ENCODE measurements at places on chromosomes 4 and X.

- no peak for DNase-seq
Measured at GRCh38 chr4:55343887-55344286, 2.2 kb upstream of the SRD5A3 start.

GRCh38 chr4:68369142-68369805, 19.4 kb upstream of the YTHDC1 start:
- peak; percentile 99 for DNase-seq

DNA sequence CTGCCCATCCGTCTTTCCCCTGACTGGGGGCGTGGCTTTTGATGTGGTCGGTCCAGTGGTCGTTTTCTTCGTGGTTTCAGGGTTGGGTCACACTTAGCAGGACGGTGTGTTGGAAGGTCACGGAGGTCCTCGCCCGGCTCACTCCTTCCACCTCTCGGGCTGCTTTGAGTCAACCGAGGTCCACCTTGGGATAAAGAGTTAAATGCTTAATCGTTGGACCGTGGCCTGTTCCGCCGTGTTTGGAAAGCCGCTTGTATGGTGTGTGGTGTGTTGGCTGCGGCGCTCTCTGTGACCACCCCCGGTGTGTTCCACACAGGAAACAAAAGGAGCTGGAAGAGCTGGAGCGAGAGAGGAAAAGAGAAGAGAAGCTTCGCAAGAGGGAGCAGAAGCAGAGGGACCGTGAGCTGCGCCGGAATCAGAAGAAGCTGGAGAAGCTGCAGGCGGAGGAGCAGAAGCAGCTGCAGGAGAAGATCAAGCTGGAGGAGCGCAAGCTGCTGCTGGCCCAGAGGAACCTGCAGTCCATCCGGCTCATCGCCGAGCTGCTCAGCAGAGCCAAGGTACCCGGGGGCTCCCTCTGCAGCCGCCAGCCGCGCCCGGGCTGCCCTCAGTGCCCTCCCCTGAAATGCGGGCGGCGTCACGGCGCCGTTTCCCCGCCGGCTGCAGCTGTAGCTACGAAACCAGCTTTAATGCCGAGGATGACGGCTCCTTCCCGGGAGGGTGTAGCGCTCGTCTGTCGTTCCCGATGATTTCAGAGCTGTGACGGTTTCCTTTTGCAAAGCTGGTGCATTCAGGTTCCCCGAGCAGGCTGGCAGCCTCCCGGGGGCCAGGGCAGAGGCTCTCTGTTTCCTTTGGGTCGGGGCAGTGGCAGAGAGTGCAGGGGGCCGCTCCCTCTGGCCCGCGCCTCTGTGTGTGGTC, 7.7 kb downstream of the AKAP17A start:
- no peak for DNase-seq

DNA sequence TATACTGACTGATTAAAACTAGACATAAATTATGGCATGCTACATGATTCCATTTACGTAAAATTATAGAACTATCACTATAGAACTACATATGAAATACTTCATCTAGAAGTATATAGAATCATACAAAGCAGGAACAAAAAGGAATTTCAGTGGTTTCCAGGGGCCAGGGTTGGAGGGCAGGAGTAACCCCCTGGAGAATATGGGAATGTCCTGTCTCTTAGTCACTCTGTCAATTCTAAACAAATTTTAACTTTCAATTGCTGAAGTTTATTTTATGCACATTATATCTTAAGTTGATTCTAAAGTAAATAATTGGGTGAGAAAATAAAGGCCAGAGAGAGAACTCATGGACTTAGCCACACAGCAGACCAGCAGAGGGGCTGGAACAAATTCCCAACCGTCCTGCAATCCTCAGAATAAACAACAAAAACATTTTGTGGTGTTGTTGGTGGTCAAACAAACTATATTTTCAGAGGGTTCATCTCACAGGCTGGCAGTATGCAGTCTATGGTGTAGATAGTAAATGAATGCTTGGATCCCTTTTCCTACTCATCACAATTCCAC, 476.9 kb upstream of the SLIT2 start:
- peak; percentile 20 for DNase-seq

DNA sequence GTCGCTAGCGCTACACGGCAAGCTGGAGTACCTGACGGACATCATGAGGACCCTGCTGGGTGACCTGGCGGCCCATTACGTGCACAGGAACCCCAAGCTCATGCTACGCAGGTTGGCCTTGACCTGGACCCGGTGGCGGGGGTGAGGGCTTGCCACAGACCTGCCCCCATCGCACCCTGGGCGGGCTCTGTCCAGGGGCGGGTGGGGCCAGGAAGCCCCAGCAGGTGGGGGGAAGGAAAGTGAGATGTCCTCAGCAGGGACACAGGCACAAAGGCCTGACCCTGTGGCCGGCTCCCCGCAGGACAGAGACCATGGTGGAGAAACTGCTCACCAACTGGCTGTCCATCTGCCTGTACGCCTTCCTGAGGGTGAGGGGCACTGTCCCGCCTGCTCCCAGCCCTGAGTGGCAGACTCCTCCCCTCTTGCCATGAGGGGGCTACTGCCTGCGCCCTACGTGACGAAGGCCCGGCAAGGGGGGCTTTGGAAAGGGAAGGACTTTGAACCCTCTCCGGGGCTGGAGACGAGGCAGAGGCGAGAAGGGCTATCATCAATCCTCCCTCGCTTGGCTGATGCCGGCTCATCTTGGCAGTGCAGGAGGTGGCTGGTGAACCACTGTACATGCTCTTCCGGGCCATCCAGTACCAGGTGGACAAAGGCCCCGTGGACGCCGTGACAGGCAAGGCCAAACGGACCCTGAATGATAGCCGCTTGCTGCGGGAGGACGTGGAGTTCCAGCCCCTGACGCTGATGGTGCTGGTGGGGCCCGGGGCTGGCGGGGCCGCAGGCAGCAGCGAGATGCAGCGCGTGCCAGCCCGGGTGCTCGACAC, 5.3 kb upstream of the SRPK3 start:
- DNase-seq, result no peak

DNA sequence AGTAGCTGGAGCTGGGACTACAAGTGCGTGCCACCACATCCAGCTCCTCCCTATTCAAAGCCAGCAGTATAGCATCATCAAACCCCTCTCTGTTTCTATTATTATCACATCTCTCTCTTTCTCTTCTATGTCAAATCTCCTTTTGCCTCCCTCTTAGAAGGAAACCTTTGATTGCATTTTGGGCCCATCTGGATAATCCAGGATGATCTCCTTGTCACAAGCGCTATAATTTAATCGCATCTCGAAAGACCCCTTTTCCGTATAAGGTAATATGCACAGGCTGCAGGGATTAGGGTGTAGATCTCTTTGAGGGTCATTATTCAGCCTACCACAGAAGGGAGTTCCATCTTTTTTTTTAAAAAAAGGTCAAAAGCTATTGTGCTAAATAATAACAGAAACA, 46.4 kb upstream of the TBC1D9 start:
- no peak for DNase-seq

DNA sequence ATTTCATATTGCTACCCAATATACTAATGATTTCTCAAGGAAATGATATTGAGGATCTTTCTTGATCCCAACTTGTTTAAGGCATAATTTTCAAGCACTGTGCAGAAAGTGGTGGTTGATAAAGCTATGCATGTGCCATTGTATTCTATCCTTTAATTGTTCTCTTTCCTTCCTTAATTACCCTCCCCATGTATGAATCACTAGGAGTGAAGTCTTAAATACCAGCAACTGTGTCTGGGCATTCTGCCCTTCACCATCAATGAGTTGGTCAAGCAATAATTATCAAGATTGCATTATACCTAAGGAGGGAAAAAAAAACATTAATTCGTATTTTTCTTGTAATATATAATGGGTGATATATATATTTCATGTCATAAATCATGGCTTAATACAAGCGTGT, 111.8 kb upstream of the FRMPD4 start:
- no peak for DNase-seq

GRCh38 chr4:304969-305680, at the start of gene ZNF732:
Gene ZNF732 (minus strand): TSS chr4:305474. CDS start chr4:305310, 164 bp downstream.
- DNase-seq, result peak; percentile 44

DNA sequence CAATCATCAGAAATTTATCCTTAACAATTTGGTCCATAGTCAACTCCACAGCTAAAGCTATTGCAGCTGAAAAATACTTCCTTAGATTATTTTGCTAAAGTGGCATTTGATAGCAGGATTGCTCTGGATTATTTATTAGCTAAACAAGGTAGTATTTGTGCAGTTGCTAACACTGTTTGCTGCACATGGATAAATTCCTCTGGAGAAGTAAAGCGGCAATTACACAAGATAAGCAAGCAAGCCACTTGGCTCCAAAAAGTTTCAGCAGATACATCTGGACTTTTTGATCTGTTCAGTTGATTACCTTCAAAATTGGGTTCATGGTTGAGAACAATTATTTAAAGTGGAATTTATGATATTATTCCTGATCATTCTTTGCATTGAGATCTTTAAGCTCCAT, 971.5 kb downstream of the C4orf33 start:
- no peak for DNase-seq

Data from kidney tubule cell (primary cell).